ENCODE measurements at places on chromosomes 11 and 22. TPM values are rescaled to one million over a fixed set of nuclear protein-coding genes. Genes with fewer than 3 reads are reported as not detected.

Gene NOX4
- polyA plus RNA-seq, result 5.7 TPM

Gene APOL4
- 38.9 TPM for polyA plus RNA-seq

Gene CDCA5
- polyA plus RNA-seq, result 0.39 TPM

Gene DBX1
- not detected for polyA plus RNA-seq

Gene KBTBD3
- 2.0 TPM for polyA plus RNA-seq

Gene SLC1A2
- 13.1 TPM for polyA plus RNA-seq

Gene BBOX1
- 0.13 TPM for polyA plus RNA-seq

Gene OLFML1
- polyA plus RNA-seq, result 12.3 TPM

Gene SCN4B
- polyA plus RNA-seq, result 3.5 TPM

Gene ARHGAP1
- polyA plus RNA-seq, result 47.7 TPM

Gene SLC22A9
- polyA plus RNA-seq, result not detected

Gene CARD18
- polyA plus RNA-seq, result not detected

Gene PANX2
- polyA plus RNA-seq, result 0.46 TPM
